Fibroblast of pulmonary artery (primary cell): ENCODE measurements at places on chromosomes 2 and 18.

GRCh38 chr2:54440050-54440449 is 16.1 kb upstream of the SPTBN1 start:
- no peak for DNase-seq

DNA sequence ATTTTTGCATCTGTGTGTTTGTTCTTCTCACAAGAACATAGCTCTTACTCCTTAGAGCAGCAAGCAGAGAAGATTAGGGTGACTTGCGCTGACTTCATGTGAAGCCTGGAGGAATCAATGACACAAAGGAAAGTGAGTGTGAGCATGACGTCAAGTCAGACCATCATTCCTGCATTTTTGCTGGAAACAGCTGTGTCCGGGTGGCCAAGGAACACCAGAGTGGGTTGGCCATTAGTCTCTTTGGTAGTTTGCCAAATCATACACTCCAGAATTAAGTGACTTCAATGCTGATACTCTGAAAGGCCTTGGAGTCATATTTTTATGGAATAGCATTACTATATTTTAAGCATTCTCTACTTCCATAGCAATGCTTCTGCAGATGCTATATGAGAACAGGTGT is 597.2 kb downstream of the DCDC2C start:
- no peak for DNase-seq

- DNase-seq = peak; percentile 7
Measured at GRCh38 chr18:56799756-56800155, 148.6 kb downstream of the WDR7 start.

DNA sequence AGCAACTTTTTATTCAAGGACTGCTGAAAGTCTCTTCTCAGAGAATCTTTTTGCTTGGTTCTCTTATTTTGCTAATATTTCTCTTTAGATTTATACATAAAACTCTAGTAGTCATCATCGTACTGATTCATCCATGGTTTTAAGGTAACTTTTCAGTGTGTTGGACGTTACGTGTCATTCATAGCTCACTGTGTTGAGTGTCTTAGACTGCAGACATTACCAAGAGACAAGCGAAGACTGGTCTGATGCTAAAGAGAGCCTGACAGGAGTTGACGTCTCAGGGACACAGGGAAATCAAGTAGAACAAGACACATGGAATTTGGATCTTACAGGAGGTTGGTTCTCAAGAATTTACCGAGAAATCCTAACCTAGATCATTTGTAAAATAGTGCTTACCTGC is 25.5 kb downstream of the RBM44 start:
- no peak for DNase-seq

DNA sequence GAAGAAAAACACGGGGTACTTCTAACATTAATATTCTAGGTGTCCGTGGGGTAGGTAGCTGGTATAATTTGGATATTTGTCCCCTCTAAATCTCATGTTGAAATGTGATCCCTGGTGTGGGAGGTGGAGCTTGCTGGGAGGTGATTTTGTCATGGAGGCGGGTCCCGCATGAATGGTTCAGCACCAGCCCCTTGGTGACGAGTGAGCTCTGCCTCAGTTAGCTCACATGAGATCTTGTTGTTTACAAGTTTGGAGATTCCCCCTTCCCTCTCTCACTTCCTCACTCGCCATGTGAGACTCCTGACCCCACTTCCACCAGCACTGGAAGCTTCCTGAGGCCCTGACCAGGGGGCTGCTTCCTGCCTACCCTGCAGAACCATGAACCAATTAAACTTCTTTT is 35.4 kb upstream of the DNER start:
- DNase-seq = no peak
